Right atrium auricular region (tissue), 2 donors: ENCODE measurements at places on chromosomes 2 and 18. TPM values are rescaled to one million over a fixed set of nuclear protein-coding genes. Genes with fewer than 3 reads are reported as not detected.

Gene UXS1
- total RNA-seq, result 25.0 TPM

Gene KIF5C
- 2.2 TPM for total RNA-seq

Gene CCDC85A
- total RNA-seq, result 2.4 TPM

Gene RAB6C
- not detected for total RNA-seq

Gene PLCD4
- 0.70 TPM for total RNA-seq

Gene C1QL2
- total RNA-seq, result not detected

Gene PAX8
- total RNA-seq, result 1.2 TPM

Gene TLX2
- not detected for total RNA-seq

Gene IL1RN
- total RNA-seq, result 0.41 TPM

Gene ZAP70
- 0.86 TPM for total RNA-seq

Gene FKBP1B
- total RNA-seq, result 8.5 TPM

Gene RESP18
- total RNA-seq, result not detected

Gene CTLA4
- total RNA-seq, result not detected
